Activated T-helper 1 cell treated with Interleukin-2 at 50 U/mL for 16 hours (primary cell): ENCODE measurements at places on chromosomes 5 and 9.

DNA sequence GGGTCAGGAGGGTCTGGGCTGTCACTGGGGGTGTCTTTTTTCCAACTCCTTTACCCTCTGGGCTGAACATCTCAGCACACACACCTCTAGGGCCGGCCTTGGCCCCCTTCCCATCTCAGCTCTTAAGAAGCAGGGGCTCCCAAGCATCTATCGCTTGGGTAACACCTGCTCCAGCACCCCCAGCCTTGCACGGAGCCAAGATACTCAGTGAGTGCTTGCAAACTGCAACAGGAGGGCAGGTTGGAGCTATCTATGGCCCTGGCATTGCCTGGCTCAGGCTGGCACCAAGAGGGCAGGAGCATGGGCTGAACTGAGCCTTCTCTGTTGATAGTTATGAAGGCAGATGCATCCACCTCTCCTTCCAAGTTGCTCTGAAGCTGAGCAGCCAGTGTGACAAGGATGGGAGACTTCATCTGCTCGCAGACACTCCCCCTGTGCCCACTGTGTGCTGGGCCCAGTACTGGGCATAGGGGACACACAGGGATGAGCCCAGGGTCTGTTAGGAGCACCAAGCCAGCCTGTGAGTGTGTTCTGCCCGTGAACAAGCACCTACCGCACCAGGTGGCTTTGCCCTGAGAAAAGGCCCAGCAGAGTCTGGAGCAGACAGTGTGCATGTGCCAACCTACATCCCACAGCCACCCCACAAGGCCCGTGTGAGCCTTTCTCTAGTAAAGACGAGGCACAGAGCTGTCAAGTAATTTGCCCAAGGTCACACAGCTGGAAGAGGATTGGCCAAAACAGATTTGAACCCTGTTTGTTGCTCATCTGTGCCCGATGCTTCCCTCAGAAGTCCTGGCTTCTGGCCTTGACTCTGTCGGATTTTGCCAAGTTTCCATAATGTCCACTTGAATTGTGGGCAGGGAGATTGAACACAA lies 58.2 kb downstream of the PHF2 start:
- DNase-seq = no peak

GRCh38 chr5:84870369-84870768 lies 485.7 kb upstream of the EDIL3 start:
- no peak for DNase-seq

DNA sequence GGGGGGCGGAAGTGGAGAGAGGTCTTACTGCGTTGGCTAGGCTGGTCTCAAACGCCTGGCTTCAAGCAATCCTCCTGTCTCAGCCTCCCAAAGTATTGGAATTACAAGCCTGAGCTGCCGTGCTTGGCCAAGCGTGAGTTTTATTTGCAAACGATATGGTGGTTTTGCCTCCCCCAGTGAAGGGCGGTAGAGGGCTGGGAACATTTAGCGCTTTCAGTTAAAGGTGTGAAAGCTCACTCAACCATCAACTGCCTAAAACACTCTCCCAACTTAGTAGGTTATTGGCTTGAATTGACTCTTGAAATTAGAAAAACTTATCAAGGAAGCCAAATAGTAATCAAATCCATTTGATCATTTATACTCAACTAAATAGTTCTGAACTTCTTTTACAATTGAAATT lies 156.3 kb downstream of the ESM1 start:
- no peak for DNase-seq

- DNase-seq = no peak
These were observed 50.5 kb downstream of the MVB12B start for GRCh38 chr9:126377176-126377509.

- no peak for DNase-seq
These were observed 49.9 kb upstream of the DPYSL3 start for GRCh38 chr5:147559749-147560148.

DNA sequence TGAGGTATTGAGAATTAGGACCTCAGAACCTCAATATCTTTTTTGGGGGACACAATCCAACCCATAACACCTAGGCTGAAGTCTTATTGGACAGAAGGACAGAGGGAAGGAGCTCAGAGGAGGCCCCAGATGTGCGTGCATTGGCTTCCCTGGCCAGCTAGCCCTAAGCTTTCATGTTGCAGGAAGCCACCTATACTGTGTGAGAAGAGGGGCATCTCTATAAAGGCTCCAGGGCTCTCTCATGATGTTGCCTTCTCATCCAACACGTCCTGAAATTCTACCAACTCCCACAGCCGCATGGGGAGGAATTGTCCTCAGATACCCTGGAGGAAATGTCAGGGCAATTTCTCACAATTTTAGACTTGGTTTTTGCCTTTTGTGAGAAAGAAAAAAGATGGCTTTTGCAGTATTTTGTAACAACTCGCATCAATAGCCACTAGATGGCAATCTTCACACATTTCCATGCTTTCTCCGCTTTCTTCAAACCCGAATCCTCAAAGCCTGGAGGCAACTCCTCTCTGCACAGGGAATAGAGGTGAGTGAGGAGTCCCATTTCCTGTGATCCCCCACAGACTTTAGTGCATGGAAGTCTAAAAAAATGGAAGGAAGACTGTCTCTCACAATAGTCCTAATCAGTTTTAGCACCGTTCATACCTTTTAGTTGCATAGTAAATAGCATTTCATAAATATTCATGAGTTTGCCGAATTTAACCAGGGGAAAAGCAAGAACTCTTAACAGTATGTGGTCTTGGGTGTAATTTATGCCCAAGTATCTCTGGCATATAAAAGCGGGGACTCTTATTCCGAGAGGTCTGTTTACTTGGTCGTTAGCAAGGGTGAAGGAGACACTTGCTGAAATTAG lies 7.4 kb upstream of the PPP3R2 start:
- no peak for DNase-seq

GRCh38 chr5:133112026-133112660 lies 60.3 kb downstream of the HSPA4 start:
- DNase-seq = no peak

GRCh38 chr5:151315998-151316597 lies 12.5 kb upstream of the SLC36A3 start:
- no peak for DNase-seq

GRCh38 chr9:109011231-109011671 lies 2.0 kb downstream of the CTNNAL1 start:
- DNase-seq = no peak

GRCh38 chr5:126864042-126864688 lies 87.2 kb downstream of the LMNB1 start:
- no peak for DNase-seq

DNA sequence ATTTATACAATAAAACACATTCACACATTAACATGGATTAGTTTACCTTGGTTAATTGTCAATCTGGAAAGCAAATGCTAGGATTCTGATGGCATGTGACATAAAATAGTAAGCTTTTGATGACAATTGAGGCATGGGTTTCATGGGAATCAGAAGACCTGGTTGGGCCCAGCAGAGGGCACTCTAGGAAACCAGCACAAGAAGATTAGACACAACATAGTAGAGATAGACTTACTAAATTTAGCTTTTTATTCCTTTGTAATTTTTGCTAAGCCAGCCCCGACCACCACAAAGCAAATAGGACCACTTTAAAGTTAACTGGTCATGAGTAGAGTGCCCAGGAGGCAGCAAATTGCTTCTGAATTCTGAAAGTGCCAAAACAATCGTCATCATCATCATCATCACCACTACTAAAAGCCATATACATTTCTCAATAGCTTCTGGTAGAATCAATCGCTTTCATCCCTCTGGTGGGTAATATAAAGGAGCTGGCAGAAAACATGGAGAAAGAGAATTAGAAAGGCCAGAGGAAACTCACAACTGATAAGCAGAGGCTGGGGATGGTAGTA lies 163.2 kb downstream of the ARRDC3 start:
- no peak for DNase-seq

DNA sequence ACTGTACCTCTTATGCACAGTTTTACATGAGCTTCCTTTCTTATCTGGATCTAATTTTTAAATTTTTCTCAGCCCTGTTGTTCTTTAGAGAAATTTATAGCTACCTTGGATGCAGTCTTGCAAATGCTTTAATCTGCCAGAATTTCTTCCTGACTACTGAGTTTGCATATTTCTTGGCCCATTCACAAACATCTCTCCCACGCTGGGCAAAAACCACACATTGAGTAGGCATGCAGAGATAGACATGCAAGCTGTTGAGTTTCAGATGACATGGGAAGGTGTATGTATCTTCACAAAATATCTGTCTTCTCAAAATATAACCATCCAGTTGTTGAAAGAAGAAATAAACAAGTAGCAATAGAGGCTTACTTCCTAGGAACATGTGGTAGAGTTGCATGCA lies 101.2 kb downstream of the PARP8 start:
- no peak for DNase-seq

- DNase-seq = no peak
These were observed 93.2 kb downstream of the PCSK1 start for GRCh38 chr5:96339862-96340261.

GRCh38 chr9:124218987-124219461 lies 38.7 kb upstream of the NEK6 start:
- no peak for DNase-seq

DNA sequence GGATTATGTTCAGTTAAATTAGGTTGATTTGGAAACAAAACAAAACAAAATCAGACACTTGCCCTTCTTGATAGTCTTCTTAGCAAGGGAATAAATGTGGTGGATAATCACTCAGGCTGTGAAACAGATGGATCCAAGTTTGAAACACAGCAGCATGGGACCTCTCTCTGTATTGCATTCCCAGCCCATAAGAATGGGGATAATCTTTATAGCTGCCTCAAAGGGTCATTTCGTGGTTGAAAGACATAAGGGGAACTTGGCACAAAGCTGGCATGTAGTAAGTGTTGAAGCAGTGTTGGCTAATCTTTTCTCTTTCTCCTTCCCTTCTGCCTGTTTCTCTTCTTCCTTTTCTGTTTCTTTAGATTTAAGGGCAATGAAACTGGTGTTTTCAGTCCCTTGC lies 333.9 kb upstream of the TLE4 start:
- DNase-seq = no peak

DNA sequence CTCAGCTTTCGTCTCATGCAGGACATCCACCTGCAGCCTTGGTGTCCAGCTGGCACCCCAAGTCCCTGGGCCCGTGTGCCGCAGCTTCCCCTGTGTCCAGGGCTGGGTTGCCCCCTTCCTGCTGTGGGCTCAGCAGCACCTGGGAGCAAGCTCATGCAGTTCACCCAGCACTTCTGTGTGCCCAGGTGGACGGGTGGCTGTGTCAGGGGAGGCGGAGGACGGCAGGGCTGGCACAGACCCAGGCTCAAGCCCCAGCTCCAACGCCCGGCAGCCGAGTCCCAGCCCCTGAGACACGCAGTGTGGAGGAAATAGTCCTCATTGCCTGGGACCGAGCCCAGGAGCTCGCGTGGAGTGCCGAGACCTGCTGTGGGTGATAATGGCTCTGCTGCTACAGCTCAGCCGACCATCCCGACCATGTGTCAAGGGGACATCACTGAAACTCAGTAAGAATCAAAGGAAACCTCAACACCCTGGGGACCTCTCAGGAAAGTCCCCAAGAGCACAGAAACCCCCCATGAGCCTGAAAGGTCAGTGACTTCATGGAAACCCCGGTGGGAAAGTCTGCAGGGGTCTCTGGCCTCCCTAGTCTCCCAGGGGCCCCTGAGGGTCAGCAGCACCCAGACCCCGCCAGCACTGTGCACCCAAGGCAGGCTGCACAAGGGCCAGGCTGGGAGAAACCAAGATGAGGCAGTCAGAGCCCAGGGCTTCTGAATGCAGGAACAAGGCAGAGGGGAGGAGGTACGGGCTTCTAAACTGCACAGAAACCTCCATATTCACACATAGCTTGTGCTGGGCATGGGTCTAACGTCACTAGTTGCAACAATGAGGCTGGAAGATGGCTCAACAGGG lies 38.8 kb downstream of the LPCAT1 start:
- DNase-seq = no peak

DNA sequence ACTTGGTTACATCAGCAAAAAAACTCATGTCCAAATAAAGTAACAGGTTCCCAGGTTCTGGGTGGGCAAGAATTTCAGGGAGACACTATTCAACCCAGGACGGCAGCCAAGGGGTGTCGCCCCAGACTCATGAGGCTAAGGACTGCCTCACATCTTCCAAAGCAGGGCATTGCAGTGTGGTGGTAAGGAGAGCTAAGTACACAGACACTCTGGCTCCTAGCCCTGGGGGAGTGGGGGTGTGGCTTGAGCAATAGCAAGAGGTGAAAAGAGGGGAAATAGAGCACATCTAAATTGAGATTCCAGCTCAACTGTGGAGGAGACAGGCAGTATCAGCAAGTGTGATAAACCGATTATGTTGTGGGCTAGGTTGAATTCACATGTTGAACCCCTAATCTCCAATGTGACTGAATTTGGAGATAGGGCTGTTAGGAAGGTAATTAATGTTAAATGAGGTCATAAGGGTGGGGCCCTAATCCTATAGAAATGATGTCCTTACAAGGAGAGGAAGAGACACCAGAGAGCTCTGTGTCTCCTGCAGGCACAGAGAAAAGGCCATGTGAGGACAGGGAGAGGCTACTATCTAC lies 49.9 kb upstream of the MARCHF11 start:
- DNase-seq = no peak

GRCh38 chr9:132898051-132898450 lies 19.4 kb downstream of the SPACA9 start:
- DNase-seq = no peak

- no peak for DNase-seq
These were observed 31.1 kb downstream of the C5orf58 start for GRCh38 chr5:170263906-170264305.

DNA sequence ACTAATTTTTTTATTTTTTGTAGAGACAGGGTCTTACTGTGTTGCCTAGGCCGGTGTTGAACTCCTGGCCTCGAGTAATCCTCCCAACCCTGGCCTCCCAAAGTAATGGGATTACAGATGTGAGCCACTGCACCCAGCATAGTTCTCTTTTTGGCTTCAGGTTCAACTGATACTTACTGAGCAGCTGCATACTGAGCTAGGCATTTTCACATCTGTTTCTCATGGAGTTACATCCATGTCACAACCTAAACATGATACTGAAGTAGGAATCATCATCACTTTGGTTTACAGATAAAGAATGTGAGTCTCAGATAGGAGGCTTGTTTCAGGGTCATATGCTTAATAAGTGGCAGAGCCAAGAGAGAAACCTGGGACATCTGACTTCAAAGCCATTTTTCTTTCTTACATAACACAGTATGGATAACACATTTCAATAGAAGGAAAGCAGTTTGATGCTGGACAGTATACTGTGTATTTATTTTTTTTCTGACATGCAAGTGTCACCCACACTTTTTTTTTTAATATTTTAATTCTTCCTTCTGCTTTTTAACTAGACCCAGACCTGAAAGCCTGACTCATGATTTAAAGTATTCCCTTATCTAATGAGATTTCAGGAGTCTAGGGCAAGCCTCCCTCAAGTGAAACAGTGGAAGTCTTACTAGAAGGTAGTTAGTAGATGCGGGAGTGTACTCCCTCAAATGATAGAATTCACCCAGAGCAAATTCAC lies 90.8 kb downstream of the HACD4 start:
- no peak for DNase-seq

- DNase-seq = peak; percentile 65
These were observed 43.1 kb downstream of the POLR1E start for GRCh38 chr9:37528652-37529471.

- no peak for DNase-seq
These were observed 80.0 kb upstream of the TNC start for GRCh38 chr9:115198001-115198400.

DNA sequence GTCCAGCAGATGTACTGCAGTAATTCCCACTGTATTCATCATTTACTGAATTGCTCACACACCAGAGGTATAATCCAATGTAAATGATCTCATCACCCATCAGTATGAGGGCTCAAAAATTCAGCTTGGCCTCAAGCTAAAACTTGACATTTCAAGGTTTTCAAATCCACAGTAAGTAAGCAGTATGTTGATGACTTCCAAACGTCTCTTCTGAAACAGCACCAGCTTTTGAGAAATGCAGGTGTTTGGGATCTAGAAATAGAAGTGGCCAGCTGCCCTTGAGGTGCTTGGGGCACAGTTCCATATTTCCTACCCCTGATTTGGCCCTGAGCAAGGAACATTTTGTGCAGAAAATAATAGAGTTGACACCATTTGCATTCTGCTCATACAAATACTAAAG lies 388.0 kb upstream of the TUSC1 start:
- no peak for DNase-seq
